ENCODE measurements at places on chromosomes 2 and 18.

GRCh38 chr2:235570966-235571692, 77.3 kb downstream of the AGAP1 start:
- DNase-seq, result no peak

GRCh38 chr2:119517433-119517832, 6.8 kb downstream of the SCTR start:
- DNase-seq, result peak; percentile 26

GRCh38 chr2:3465844-3466481, 53.4 kb downstream of the ADI1 start:
- no peak for DNase-seq

DNA sequence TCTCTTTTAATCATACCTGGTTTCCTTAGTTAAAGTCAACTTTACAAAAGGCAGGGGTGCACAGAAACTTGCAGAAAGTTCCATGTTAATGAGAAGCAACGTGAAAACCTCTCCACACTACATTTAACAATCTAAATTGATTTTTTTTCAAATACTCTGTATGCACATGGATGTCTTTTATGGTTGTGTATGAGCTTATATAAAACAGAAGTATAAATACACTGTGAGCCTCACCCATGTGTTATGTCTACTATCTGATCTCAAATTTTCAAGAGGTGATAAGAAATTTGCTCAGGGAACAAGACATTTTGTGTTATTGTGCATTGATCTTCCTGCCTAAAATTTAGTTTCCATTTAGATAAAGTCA, 617.6 kb downstream of the ADCYAP1 start:
- DNase-seq, result no peak

GRCh38 chr2:58449286-58450010, 208.3 kb upstream of the FANCL start:
- peak; percentile 42 for DNase-seq

- DNase-seq, result no peak
Measured at GRCh38 chr2:241226723-241227572, 38.5 kb downstream of the ANO7 start.

DNA sequence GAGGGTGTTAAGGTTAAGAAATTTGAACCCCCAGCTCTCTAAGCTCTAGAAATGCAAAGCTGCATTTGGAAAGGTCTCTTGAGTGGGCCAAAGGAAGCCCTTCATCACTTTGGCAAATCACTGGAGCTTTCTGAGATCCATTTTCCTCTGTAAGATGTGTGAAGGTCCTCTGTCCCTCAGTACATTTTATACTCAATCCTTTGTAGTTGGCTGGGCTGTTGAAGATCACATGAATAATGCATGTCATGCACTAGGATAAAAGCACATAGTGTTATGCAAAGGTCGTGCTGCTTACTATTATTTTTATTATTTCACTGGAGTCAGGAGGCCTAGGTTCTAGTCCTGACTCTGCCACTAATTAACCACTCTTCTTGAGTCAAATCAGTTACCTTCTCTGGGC, 124.9 kb downstream of the FSHR start:
- no peak for DNase-seq

GRCh38 chr2:217193431-217194340, 333.8 kb upstream of the TNP1 start:
- DNase-seq, result no peak

DNA sequence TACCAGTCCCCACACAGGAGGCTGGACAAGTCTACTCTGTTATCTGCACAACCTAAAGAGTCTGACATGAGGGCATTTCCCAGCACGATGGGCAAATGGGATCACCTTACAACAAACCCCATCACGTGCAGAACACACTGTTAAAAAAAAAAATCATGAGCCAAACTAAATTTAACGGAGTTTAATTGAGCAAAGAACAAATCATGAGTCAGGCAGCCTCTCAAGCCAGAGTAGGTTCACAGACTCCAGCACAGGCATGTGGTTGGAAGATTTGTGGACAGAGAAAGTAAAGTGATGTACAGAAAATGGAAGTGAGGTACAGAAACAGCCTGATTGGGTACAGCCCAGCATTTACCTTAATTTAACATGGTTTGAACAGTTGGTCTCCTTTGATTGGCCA, 59.9 kb downstream of the KYNU start:
- DNase-seq, result no peak

DNA sequence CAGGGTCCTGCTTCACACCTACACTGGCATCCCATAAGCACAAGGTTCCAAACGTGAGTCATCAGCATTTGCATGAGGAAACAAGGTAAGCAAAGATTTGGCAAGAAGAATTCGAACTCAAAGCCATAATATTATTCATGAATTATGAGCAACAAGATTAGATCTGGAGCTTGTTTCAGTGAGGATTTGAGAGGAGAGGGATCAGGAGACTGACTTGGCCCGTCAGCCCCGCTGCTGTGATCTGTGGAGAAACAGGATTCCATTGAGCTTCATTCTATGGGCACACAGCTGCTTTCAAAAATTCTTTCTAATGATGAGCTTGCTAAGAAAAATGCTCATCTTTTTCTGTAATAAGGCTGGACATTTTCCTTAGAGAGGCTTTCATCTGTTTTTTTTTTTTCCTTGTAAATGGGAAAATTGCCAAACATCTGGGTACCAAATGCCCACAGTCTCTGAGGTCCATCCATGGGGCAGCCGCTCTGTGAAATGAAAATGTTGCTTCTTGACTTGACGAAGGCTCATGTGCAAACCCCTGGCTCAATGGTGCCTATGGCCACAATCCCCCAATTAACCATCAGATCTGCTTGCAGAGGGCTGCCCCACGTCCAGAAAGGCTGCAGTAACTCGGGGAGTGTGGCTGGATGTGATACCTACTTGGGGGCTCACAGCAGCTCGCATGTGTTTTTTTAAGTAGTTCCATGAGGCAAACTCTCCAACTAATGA, 179.3 kb downstream of the TMEM18 start:
- DNase-seq, result no peak

- DNase-seq, result peak; percentile 46
Measured at GRCh38 chr2:114442510-114442909, at the start of gene DPP10. Gene DPP10, plus strand, starts transcription at chr2:114442641.

DNA sequence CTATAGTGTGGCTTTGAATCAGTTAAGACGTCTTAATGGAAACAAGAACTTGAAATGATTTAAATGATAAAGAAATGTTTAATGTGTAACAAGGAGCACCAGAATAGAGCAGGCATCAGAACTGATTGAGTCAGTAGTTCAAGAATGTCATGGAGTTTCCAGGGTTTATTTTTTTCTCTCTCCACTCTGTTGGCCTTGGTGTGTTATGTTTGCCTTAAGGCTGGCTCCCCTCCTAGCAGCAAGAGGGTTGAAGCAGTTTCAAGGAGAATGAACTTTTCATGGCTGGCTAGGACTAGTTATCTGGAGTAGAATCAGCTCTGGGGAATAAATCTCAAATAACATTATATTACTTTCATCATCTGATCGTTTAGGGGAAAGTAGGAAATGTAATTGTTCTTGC, 13.4 kb upstream of the GLS start:
- no peak for DNase-seq

- no peak for DNase-seq
Measured at GRCh38 chr2:199682001-199682400, 169.0 kb downstream of the FTCDNL1 start.

DNA sequence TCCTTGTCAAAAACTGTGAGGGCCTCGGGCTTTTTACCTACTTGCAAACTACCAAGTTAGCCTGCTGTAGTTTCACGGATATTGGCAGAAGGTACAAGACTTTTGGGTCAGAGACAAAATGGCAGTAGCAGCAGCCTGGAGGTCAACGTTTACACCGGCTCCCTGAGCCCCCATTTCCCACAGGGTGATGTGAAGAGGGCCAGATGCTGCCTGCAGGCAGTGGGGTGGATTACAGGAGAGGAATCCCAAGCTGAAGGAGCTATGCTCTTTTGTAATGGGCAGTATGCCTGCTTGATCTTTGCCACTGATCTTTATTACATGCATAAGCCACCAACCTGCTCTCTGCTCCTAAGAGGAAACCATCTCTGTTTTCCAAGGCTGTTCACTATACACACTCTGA, 29.5 kb upstream of the SP5 start:
- DNase-seq, result no peak

- peak; percentile 44 for DNase-seq
Measured at GRCh38 chr2:171319164-171319810, 114.5 kb downstream of the METTL8 start.

GRCh38 chr2:181553244-181553643, 96.1 kb downstream of the ITGA4 start:
- no peak for DNase-seq

DNA sequence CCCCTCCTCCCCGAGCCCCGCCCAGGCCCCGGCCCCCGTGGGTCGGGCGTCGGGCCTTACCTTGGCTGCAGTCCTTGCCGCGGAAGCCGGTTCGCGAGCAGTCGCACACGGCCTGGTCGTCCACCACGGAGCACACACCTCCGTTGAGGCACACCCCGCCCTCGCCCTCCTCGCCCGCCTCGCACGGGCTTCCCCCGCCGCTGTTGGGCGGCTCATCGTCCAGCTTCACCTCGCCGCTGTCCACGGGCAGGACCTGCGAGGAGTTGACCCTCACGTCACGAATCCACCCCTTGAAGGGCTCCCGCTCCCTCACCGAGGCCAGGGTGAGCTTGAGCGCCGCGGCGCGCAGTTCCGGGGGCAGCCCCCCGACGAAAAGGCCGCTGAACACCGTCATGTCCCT, 4.5 kb downstream of the NRXN1 start:
- DNase-seq, result no peak

DNA sequence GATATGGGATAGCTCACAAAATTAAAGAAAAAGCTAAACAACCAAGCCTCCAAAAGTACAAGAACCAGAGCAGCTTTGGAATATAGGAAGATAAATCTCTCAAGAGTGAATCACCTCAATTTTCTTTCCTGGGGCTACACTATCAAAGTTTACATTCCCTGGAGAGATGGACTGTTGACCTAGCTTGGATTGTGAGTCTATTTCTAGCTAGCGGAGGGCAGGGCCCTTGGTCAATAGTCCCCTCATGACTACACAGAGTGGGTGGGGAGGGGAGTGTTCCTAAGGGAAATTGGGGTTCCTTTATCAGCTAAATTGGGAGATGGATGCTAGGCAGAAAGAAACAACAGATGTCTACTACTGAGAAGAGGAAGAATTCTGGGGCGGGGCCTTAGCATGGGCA, 29.9 kb upstream of the EIF2AK3 start:
- DNase-seq, result no peak

DNA sequence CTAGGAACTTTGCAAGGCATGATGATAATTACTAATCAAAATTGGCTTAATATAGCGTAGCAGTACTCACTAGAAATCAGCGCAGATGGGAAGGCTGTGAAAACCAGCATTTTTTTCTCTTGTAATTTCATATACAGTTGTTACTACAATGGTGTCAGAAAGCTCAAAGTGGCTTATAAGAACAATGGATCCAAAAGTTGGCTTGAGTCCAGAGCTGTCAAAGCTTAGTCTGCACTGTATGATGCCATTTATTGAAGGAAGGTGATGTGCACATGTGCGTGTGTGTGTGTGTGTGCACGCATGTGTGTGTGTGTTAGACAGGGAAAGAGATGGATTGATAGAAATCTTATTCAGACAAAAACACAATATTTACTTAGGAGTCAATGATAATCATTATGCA, 341.3 kb downstream of the TGIF1 start:
- DNase-seq, result no peak

DNA sequence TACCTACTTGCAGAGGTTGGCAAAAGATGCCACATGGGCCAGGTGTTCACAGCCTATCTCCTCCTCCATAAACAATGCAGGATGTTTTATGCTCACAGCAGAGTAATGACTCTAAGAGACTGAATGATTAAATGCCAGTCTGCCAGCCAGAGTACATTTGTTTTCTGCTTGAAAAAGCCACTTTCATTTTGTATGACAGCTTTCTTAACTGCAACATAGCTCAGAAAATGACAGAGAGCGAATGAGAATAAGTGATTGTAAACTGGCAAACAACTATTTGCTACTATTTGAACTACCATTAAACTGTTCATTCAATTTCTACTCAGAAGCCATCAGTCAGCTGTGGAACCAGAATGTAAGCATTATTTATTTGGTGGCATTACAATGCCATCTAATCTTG, 50.6 kb upstream of the DCC start:
- no peak for DNase-seq

DNA sequence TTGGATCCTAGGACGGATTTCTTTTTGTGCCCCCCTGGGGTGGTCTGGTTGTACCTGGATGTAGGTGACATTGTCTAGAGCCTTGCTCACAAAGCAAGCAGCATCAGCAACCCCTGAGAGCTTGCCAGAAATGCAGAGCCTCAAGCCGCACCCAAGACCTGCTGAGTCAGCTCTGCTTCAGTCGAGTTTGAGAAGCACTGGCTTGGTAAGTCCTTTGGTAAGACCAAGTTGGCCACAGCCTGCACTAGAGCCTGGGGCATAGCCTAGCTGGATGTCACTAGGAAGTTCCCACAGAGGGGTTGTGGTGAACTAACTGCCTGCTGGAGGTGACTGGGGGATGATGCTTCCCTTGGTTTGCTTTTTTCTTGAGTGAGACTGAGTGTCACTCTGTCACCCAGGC, 6.2 kb downstream of the ABCG5 start:
- DNase-seq, result no peak

DNA sequence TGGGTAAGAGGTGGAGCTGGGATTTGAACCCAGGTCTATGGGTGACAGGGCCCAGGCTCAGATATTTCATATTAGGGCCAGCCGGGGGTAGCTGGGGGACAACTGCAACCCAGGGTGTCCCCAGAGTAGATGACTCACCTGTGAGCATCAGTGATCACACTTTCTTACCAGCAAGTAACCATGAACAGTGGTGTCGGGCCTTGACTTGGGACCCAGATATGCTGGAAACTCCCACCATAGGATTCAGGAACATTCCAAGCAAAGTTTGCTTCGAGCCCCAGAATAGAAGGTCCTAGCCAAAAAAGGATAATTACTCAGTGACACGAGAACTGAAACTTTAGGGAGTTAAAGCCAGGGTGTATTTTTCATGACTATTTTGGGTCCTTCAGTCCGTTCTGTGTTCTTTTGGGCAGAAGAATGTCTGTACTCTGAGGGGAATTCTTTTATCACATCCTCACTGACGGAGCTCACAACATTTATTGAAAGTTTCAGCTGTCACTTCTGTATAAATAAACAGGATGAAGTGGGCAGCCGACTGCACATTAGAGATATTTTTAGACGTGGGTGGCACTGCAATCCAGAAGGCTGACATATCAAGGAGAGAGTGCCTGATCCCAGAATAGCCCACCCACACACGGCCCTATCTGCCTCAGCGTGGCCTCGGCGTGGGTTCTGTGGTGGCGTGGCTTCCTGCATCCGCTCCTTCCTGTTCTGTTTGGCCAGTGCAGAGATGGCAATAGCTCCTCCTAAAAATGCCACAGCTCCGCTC, 45.6 kb downstream of the RAMP1 start:
- peak; percentile 66 for DNase-seq

GRCh38 chr2:207185372-207185771, 19.6 kb upstream of the KLF7 start:
- no peak for DNase-seq

Measured in head of caudate nucleus (tissue), 42 donors.